CD4-positive, alpha-beta memory T cell (primary cell): ENCODE measurements at places on chromosomes 2 and 18.

DNA sequence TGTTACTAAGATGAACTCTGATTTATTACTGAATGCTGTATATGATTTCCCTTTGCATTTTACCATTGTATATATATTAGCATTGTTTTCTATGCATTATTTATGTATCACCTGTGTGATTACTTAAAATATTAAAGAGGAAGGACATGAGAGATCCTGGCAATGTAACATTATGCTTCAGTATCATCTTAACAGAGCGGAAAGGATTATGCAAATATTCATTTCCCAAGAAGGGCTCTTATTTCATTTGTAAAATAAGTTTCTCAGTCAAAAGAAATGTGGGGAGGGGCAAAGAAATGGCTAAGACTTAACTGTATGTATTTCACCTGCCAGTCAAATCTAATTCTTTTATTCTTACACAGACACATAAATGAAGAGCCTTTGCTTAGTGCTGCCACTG is 654.2 kb upstream of the PKDCC start:
- no peak for DNase-seq

DNA sequence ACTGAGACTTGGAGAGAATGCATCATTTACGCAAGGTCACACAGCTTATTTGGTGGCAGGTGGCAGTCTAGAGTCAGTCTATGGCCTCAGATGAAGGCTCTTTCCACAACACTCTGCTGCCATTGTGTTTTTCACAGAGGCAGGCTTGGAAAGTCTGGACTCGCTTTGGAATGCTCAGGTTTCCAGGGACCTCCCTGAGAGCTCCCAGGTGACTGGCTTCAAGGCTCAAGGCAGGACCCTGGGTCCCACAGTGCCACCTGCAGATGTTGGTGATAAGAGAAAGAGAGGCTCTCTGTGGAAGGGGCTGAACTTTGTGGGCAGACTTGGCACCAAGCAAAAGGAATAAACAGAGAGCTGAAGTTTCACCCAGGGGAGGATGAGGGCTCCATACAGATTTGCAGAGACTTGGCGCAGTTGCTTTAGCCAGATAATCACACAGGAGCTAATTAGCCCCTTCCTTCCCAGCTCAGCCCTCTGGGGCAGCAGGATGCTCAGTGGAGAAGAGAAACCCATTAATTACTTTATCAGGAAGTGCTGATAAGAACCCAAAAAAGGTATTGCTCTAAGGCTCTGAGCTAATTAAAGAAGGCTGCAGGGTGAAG is 103.5 kb downstream of the LBH start:
- peak; percentile 18 for DNase-seq

DNA sequence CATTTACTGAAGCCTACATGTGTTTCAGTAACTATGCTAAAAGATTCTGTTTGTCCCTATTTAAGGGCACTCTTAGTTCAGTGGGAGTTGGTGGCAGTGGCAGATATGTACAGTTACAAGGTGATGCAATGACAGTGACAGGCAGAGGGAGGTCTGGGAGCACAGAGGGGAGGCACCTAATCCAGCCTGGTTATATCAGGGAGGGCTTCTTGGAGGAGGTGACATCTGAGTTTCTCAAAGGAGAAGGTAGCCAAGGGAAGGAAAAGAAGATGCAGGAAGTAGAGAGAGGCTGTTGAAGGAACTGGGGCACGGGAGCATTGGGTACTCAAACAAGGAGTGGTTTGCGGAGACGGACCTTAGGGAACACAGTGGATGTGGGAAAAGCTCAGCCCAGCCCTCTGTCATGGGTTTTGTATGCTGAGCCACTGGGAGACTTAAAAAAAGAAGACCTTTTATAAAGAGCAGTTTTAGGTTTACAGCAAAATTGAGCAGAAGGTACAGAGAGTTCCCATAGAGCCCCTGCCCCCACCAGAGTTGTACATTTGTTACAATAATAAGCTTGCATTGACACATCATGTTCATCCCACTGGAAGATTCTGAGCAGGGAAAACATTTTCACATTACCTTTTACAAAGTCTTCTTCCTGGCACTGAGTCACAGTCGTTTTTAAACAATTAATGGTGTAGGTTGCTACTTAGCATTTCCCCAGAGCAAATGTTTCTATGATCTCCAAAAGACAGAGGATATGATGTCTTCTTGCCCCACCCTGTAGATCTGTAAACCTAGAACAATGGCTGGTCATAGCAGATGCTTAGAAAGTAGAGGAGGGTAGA is 83.0 kb upstream of the TAF1B start:
- no peak for DNase-seq

GRCh38 chr2:10668402-10669012 is 21.3 kb downstream of the NOL10 start:
- peak; percentile 60 for DNase-seq

GRCh38 chr2:233354971-233355574 is 779 bp downstream of the DGKD start:
- DNase-seq: no peak

DNA sequence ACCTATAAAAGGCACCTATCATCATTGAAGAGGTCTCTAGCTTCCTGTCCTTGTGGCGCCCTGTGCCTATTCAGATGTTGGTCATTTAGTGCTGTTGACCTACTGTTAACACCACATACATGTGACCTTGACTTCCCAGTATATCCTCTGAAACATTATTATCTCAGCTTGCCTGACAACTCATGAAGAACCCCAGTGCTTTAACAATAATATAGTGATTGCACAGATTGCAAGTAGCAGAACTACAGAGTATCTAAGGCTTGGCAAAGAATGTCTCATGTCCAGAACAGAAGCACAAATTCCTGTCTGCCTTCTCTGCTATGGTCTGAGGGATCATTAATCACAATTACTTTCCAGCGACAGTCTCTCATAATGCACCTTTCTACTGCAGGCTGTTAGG is 165.3 kb downstream of the LCLAT1 start:
- no peak for DNase-seq

GRCh38 chr2:121256720-121257479 is 28.1 kb downstream of the TFCP2L1 start:
- no peak for DNase-seq

- DNase-seq: no peak
Observed at GRCh38 chr18:74184875-74185274, 36.6 kb downstream of the TIMM21 start.
